NCI-H2029 treated with DMSO at 0.1 percent for 48 hours (cell line): ENCODE measurements at places on chromosomes 7 and 10.

GRCh38 chr10:83994325-83994724, 145.0 kb upstream of the GHITM start:
- DNase-seq = no peak

DNA sequence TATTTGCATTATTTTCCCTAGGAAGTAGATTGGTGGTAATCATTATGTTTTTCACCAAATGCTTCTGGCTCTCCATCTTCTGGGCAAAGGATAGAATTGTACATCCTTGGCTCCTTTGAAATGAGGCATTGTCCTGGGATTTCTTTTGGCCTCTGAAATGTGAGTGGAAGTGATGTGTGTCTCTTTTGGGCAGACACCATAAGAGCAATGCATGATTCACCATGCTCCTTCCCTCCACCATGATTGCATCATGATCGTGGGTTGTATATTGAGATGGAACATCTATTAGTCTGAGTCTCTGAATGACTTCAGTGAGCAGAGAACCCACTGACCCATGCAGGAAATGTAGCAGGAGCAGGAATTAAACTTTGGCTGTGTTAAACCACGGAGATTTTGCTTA, 49.2 kb downstream of the ADRA2A start:
- no peak for DNase-seq

GRCh38 chr7:156765901-156766656, 125.5 kb downstream of the RNF32 start:
- DNase-seq = no peak

DNA sequence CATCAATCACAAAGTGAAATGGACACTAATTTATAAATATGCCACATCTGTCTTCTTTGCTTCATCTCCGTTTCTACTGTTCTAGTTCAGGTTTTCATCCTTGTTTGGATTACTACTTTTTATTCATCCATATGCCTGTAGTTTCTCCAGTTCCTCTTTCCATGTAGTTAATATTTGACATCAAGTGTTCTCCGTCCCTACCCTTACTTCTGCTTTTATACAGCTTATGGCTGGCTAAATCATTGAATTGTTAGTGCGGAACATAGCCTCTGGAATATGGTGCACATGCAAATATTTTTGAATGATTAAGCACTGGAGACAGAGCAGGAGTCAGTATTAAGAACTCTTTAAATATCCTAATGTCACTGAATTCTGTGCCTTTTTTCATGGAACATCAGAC, 230.0 kb upstream of the PPP1R3A start:
- DNase-seq = no peak

GRCh38 chr7:79855172-79855571, 279.5 kb upstream of the GNAI1 start:
- DNase-seq = no peak

DNA sequence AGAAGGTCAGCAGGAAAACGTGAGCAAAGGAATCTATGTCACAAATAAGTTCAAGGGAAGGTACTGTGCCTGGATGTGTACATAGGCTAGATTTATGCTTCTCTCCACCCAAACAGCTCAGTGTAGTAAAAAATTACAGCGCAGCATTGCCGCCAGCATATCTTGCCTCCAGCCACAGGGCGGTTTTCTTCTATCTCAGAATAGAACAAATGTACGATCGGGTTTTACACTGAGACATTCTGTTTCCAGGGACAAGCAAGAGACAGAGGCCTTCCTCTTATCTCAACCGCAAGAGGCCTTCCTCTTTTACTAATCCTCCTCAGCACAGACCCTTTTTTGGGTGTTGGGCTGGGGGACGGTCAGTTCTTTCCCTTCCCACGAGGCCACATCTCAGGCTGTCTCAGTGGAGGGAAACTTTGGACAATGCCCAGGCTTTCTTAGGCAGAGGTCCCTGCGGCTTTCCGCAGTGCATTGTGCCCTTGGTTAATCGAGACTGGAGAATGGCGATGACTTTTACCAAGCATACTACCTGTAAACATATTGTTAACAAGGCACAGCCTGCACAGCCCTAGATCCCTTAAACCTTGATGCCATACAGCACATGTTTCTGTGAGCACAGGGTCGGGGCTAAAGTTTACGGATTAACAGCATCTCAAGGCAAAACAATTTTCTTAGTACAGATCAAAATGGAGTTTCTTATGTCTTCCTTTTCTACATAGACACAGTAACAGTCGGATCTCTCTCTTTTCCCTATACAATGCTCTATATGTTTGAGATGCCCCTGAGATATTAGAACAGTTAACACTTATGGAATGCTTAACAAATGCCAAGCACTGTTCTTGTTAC, 11.6 kb upstream of the ABHD11 start:
- no peak for DNase-seq

- DNase-seq = no peak
Measured at GRCh38 chr10:34710391-34710751, 104.7 kb downstream of the PARD3 start.

DNA sequence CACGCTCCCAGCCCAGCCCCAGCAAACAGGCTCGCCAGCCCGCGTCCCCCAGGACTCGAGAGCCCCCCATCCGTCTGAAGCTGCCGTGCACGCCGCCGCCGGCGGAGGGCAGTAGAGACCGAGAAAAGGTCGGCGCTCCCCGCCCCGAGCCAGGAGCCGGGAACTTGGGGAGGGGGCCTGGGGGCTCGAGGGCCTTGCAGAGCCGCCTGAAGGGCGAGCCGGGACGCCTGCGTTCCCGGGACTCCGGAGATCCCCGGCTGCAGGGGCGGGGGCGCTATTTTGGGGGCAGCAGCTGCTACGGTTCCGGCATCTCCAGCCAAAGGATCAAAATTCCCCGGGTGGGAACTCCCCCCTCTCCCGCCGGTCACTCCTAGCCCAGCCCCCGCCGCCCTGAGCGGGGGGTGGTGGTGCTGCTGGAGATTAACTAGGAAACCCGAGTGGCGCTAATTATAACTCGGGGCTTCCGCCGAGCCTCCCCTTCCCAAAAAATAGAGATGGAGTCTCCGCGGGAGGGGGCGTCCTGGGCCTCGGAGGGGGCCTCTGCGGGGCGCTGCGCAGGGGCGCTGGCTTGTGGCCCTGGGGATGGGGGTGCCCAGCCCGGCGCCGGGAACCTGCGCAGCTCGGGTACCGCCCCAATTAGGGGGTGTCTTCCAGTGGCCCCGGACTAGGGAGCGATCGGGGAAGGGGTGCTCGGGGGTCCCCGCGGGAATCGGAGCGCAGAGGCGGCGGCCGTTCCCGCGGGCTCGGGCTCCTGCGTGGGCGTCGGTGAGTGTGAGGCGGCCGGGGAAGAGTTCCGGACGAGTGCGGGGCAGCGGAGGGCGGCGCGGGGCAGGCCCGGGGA, 608 bp downstream of the ACHE start:
- no peak for DNase-seq

- DNase-seq = no peak
Measured at GRCh38 chr7:23161482-23161881, 20.4 kb upstream of the NUP42 start.

- no peak for DNase-seq
Measured at GRCh38 chr7:133102276-133103060, 20.6 kb upstream of the CHCHD3 start.

DNA sequence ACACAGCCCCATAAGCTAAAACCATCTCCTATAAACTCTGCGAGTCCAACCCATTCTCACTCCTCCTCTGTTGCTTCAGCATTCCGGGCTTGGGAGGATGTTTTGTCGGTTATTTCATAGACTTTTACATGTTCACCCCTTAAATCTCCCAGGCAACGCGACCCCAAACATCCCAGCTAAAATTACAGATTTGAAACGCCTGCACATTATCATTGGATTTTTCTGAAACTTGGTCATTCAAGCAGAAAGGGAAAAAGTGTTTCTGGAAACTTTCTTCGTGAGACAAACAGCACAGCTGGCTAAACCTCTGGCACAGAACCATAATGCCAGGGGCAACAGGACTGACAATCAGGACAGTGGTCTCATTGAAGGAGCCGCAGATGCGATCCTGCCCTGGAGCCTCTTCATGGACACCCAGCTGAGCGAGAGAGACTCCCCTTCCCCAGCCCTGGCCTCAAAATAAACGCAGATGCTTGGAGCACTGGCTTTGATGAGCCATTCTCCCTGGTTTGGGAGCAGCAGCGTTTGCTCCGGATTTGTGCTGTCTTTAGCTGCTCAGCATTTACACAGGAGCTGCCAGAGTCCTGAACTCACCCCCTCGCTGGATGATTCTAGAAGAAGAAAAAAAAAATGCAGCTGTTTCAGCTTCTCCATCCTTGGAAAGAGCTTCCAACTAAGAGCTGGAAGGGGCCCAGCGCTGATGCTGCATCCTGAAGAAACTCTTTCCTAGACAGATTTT, 30.1 kb downstream of the AFAP1L2 start:
- no peak for DNase-seq

DNA sequence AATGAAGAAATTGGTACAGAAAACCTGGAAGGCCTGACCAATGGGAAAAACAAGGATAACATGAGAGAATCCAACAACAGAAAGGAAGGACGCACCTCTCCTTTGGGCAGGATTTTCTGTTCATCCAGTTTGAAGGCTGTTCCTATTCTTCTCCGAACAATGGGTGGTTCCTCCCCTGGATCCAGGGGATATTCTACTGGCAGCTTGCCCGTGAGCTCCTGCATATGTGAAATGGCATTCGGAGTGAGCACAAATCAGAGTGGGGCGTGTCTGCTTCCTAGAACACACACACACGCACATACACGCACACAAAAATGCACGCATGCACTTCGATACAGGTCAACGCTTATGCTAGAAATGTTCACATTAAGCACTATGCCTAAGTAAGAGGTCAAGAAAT, 83.5 kb downstream of the PRPF18 start:
- no peak for DNase-seq

DNA sequence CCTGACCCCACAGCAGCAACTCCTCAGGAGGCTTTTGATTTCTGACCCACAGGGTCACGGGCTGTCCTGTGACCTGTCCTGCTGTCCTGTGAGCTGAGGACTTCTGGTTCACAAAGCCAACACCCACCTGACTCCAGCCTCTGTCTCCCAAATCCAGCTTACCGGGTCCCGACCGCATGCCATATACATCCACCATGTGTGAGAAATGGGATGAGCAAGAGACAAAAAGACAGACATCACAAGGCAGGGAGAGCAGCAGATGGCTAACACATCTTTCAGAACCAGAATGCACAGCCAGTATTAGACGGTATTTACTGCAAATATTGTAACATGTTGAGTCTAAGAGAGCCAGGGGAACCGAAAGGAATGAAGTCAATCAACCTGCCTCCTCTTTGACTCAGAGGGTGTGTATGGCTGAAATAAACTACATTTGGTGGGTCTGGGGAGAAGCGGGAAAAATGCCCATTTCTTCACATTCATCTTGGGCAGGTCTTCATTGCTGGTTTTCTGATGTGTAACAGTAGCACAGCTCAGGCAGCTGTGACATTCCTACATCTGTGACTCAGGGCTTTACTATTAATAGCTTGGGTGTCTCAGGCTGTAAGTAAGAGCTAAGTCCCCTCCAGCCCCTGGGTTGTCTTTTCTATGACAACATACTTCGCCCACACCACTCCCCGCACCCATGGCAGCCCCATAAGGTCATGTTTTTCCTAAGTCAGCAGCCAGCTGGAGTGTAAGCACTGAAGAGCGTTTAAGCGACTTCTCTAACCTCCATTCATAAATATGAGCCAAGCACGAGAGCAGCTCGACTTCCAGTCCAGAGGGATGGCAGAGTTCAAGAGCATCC, 25.0 kb downstream of the ABLIM1 start:
- DNase-seq = no peak

GRCh38 chr10:114258274-114258840, 19.3 kb downstream of the VWA2 start:
- DNase-seq = no peak

- DNase-seq = no peak
Measured at GRCh38 chr7:116354546-116355423, 144.4 kb downstream of the TES start.

GRCh38 chr7:101814081-101814990, 3.1 kb upstream of the CUX1 start:
- no peak for DNase-seq

DNA sequence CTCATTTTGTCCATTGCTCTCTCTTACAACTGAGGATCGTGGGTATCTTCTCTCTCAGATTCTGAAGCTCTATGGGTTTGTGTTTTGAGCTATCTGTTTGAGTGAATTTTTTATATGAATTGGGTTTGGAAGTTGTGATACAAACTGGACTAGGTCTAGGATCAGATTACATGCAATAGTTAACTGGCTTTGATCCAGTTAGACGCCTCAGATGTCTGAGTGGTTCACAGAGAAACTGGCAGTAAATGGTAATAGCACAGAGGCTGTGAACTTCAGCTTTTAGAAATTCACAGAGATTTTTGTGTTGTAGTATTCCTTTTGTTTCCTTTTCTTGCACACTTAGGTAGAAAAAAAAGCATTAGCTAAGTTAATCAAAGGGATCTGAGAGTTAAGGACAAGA, 12.7 kb upstream of the DNMBP start:
- DNase-seq = no peak

DNA sequence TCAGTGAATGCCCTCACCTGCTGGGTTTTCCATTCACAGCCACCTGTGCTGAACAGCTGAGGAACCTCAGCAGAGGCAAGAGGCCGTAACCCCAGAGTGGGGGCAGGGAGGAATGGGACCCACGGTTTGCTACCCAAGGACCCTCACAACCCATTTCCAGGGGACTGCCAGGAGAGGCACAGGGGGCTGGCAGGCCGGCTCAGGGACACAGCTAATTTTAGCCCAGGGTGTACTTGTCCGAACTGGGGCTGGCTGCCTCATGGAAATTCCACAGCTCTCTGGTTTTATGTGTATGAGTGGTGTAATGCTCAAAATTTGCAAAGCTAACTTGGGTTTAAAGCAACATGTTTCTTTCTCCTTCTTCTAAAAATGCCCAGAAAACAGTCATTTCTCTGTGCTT, 42.2 kb downstream of the MINDY4 start:
- no peak for DNase-seq

- DNase-seq = no peak
Measured at GRCh38 chr7:98594348-98594747, 22.7 kb upstream of the NPTX2 start.

DNA sequence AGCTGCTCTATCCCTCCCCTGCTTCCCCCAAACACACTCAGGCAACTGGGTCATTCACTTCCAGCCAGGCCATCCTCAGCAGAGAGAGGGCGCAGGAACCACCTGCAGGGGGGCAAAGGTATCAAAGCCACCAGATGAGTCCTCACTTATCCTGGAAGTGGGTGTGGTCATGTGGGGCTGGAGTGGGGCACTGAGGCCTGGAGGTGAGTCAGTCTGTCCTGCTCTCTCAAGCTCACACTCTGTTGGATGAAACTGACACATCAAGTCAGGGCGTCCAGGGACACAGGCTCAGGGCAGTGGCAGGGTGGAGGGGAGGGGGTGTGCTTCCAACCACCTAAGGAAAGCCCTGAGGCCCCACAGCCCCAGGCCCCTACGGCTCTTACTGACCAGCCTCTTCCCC, 8.0 kb upstream of the ELFN1 start:
- no peak for DNase-seq

DNA sequence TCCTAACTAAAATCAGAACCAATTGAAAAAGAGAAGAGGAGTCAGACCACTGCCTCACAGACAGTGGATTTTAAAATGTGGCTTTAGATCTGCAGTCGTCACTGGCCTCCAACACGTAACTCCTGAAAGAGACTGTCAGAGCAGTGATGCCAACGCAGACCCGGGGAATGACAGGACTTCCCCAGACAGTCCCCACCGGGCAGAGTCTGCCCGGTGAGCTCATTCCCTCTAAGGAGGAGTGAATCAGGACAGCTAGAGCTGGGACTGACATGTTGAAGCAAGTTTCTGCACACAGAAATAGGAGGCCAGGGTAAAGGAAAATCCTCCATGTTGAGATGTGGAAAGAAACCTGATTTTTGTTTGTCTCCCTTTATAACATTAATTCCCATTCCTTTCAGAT, 105.0 kb downstream of the TES start:
- no peak for DNase-seq
